ENCODE measurements at places on chromosomes 3 and 15. TPM values are rescaled to one million over a fixed set of nuclear protein-coding genes. Genes with fewer than 3 reads are reported as not detected.

The MED12L gene
- 1.5 TPM for total RNA-seq

The CELF6 gene
- 0.48 TPM for total RNA-seq

The CAPN3 gene
- 4.3 TPM for total RNA-seq

DNA sequence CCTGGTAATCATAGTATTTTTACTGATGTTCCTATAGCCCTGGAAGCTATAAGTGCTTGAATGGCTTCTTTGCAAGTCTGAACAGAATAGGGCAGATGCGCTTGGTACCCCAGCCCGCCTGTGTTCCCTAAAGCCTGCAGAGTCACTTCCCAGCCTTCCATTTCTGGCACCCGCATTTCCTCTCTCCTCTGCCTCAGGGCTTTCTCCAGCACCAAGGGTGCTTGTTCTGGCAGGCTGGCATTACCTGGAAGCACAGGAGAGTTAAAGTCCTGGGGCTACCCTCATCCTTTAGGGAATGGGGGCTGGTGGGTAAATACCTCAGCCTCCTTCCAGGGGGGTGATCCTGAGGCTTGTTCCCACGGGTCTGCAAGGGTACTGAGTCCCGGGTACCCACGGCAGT lies 7.4 kb upstream of the CHRNA3 start:
- DNase-seq, result no peak

The CPB1 gene
- total RNA-seq, result not detected

- DNase-seq, result no peak
Observed at GRCh38 chr3:157793745-157794144, 290.5 kb upstream of the VEPH1 start.

- no peak for DNase-seq
Observed at GRCh38 chr3:72086042-72086742, 301.2 kb upstream of the PROK2 start.

DNA sequence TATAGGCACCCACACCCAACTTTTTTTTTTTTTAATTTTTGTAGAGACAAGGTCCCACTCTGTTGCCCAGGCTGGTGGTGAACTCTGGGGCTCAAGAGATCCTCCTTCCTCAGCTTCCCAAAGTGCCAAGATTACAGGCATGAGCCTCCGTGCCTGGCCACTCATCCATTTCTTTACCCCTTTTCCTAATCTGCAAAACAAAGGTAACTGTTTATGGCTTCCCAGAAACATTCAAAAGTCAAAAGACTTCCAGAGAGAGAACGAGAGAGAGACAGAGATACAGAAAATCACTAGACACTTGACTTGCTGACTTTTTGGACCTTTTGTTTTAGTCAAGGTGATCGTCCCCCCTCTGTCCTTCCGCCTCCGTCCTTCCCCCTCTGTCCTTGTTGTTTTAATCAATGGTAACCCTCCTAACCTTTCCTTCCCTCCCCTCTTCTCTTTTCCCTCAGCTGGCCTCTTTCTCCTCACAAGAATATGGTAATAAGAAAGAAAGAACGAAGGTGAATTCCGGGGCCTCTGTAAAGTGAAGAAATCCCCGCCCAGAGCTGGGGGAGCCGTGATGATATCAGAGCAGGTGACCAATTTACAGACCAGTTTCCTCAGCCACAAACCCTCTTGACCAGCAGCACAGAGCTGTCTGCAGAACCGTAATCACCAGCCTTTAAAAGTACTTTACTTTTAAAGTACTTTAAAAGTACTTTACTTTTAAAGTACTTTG lies 21.9 kb downstream of the KLHL6 start:
- DNase-seq, result no peak

- DNase-seq, result no peak
Observed at GRCh38 chr3:168088106-168088720, 7.5 kb downstream of the GOLIM4 start.

The LARP6 gene
- not detected for total RNA-seq

- DNase-seq, result no peak
Observed at GRCh38 chr3:194935632-194936470, 250.2 kb downstream of the FAM43A start.

GRCh38 chr3:134294302-134295280 lies 43.9 kb upstream of the RYK start:
- DNase-seq, result peak; percentile 68

- no peak for DNase-seq
Observed at GRCh38 chr3:141550926-141551665, 64.3 kb downstream of the RASA2 start.

- no peak for DNase-seq
Observed at GRCh38 chr3:172640751-172641150, 70.1 kb downstream of the NCEH1 start.

DNA sequence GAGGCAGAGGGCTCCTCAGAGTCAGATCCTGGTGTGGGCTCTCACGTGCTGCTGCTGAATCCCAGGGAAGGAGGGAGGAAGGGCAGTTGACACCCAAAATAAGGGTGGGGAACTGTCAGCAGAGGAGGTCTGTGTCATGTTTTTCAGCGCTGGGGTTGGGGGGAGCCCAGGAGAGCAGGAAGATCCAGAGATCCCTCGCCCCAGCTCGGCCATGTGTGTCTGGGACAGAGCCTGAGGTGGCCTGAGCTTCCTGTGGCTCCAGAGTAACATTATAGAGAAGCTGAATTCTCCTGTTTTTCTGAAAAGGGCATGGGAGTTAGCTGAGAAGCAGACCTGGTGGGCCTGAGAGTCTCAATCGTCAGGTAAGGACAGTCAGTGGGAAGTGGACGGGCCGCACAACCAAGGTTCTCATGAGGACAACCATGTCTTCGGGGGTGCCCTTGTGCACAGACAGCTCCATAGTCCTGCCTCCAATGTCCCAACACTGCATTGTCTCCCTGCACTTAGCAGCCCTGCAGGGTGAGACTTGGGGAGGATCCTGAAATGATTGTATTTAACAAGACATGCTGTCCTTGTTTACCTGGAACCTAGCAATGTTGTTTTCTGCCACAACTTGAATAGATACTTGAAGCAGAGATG lies 18.4 kb downstream of the UMPS start:
- DNase-seq, result no peak

The KIF7 gene
- total RNA-seq, result 4.6 TPM

DNA sequence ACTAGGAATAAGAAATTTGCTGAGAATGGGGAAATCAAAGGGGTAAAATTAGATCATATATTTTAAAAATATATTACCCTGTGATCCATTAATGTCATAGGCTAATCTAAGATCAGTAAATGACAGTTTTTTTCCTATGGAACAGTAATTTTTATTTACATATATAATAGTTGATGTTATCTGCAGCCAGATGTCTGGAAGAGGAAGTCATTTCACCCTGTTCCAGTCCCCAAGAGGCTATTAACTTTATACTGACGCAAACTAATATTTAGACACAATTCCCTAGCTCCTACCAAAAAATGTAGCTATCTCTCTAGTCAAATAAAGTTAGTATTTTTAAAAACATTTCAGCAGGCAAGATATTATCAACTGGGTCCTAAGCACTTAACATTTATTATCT lies 558.0 kb downstream of the MECOM start:
- DNase-seq, result no peak

The OR5K2 gene
- not detected for total RNA-seq

GRCh38 chr3:115165266-115165665 lies 18.2 kb upstream of the ZBTB20 start:
- DNase-seq, result no peak

All from activated naive CD4-positive, alpha-beta T cell treated with anti-CD3 and anti-CD28 coated beads, Interleukin-2, amount 50 U/mL, for 72 hours (primary cell).